Smooth muscle cell of trachea (primary cell): ENCODE measurements at places on chromosomes 5 and 9. TPM values are rescaled to one million over a fixed set of nuclear protein-coding genes. Genes with fewer than 3 reads are reported as not detected.

Gene OSMR
- total RNA-seq: 73.0 and 74.9 TPM in 2 replicates

Gene TEK
- total RNA-seq: 6.4 and 9.3 TPM in 2 replicates

Gene GADD45G
- 3.1 TPM in 1 of 2 replicates, not detected in the other for total RNA-seq

Gene ANKS6
- 16.4 and 23.0 TPM in 2 replicates for total RNA-seq

Gene FGD3
- total RNA-seq: not detected in 2 replicates

Gene DDX4
- total RNA-seq: under 0.01 TPM in 1 of 2 replicates, not detected in the other

Gene TSLP
- total RNA-seq: 5.7 and 6.5 TPM in 2 replicates

Gene CARD19
- total RNA-seq: 61.9 and 91.5 TPM in 2 replicates

Gene LIX1
- not detected in 2 replicates for total RNA-seq

Gene SPATA31E1
- not detected in 2 replicates for total RNA-seq

Gene SVEP1
- total RNA-seq: 30.8 and 150 TPM in 2 replicates

Gene NUTM2G
- total RNA-seq: not detected in 2 replicates

Gene HTR1A
- not detected in 2 replicates for total RNA-seq

Gene STPG3
- 0.66 TPM in 1 of 2 replicates, not detected in the other for total RNA-seq

Gene DNAI1
- total RNA-seq: under 0.01 and 0.58 TPM in 2 replicates

Gene TEX48
- not detected in 2 replicates for total RNA-seq

Gene RANBP3L
- total RNA-seq: not detected in 2 replicates

Gene SOX30
- total RNA-seq: under 0.01 TPM in 1 of 2 replicates, not detected in the other

Gene TMEM141
- 45.2 and 56.1 TPM in 2 replicates for total RNA-seq

Gene CLIC3
- 1.6 and 5.8 TPM in 2 replicates for total RNA-seq

Gene RCL1
- 8.4 and 14.1 TPM in 2 replicates for total RNA-seq

Gene OBP2B
- total RNA-seq: not detected in 2 replicates

Gene FAT2
- total RNA-seq: under 0.01 and 0.58 TPM in 2 replicates

Gene CLTA
- 352 and 385 TPM in 2 replicates for total RNA-seq

Gene ACTBL2
- not detected in 2 replicates for total RNA-seq

Gene MARCHF11
- not detected in 2 replicates for total RNA-seq

Gene SH3GLB2
- total RNA-seq: 63.9 and 83.7 TPM in 2 replicates
